ENCODE measurements at places on chromosomes 3 and 15. TPM values are rescaled to one million over a fixed set of nuclear protein-coding genes. Genes with fewer than 3 reads are reported as not detected.

Gene SRPRB
- 27.8 TPM for total RNA-seq

Gene ABHD6
- total RNA-seq = 14.0 TPM

Gene RYR3
- 18.5 TPM for total RNA-seq

Gene AMOTL2
- total RNA-seq = 158 TPM

Gene COL6A5
- not detected for total RNA-seq

Gene CNTN6
- 0.67 TPM for total RNA-seq

Gene FBXW12
- 0.27 TPM for total RNA-seq

Gene HYKK
- 10.4 TPM for total RNA-seq

Gene NUP210
- total RNA-seq = 5.5 TPM

- no peak for DNase-seq
Measured at GRCh38 chr3:58569287-58570001, 7.7 kb downstream of the FAM107A start.

GRCh38 chr3:41991437-41991836 is 29.5 kb upstream of the ULK4 start:
- DNase-seq = no peak

- no peak for DNase-seq
Measured at GRCh38 chr15:53046153-53046790, 256.1 kb upstream of the ONECUT1 start.

GRCh38 chr15:25169318-25169717 is 214.5 kb downstream of the SNRPN start:
- peak; percentile 49 for DNase-seq

DNA sequence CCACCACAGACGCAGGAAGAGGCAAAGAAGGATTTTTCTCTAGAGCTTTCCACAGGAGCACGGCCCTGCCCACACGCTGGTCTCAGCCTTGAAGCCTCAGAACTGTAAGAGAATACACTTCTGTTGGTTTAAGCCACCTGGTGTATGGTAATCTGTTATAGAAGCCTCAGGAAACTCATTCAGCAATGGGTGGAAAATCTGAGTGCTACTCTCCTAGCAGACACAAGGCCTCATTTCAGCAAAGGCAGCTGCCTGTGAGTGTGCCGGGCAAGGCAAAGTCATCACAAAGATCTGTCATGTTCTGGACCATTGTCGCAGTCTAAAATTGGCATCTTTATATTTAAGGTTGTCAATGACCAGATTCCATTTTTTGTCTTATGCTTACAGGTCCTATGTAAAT is 31.0 kb downstream of the ATP10A start:
- DNase-seq = no peak

DNA sequence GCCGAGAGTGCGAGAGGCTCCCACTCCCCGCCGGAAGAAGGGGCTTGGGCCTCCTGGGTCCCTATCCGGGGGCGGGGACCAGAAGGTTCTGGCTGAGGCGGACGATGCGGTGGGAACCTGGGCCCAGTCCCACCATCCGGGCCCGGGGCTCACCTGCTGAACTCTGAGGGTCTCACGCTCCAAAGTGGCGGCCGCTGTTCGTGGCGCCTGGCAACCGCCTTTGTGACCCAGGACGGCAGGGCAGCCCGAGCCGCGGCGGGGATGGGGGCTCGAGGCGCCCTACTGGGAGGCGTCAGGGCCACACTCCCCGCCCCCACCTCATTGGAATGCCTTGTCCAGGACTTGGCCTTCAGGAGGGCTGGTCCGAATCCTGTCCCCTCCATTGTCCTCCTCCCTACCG is at the start of gene FANCD2OS:
Gene FANCD2OS (minus strand): TSS at position 165 of the 400 bp plus-strand sequence. CDS start 3,481 bp downstream, outside the sequence.
- DNase-seq = no peak

GRCh38 chr3:19994796-19995195 is 17.3 kb downstream of the PP2D1 start:
- no peak for DNase-seq

GRCh38 chr15:67190813-67191212 is 63.6 kb downstream of the AAGAB start:
- DNase-seq = no peak

- DNase-seq = no peak
Measured at GRCh38 chr3:14346642-14347041, 55.8 kb upstream of the SLC6A6 start.

GRCh38 chr15:74415966-74416916 is 17.5 kb downstream of the SEMA7A start:
- DNase-seq = no peak

DNA sequence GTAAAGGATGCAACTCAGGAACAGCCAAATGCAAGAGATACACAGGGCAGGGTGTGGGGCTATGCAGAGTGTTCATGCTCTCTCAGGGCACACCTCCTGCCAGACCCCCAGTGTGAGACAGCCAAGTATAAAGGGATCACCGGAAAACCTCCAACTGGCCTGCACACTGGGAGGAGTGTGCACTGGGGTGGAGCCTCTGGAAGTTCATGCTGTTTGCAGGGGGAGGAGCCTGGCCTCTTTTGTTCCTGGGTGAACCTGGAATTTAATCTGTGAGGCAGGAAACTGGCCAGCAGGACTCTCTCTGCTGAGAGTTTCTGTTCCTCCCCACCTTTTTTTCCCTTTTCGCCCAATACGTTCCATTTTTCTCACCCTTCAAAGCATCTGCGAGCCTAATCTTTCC is 204.1 kb downstream of the WNT5A start:
- no peak for DNase-seq

DNA sequence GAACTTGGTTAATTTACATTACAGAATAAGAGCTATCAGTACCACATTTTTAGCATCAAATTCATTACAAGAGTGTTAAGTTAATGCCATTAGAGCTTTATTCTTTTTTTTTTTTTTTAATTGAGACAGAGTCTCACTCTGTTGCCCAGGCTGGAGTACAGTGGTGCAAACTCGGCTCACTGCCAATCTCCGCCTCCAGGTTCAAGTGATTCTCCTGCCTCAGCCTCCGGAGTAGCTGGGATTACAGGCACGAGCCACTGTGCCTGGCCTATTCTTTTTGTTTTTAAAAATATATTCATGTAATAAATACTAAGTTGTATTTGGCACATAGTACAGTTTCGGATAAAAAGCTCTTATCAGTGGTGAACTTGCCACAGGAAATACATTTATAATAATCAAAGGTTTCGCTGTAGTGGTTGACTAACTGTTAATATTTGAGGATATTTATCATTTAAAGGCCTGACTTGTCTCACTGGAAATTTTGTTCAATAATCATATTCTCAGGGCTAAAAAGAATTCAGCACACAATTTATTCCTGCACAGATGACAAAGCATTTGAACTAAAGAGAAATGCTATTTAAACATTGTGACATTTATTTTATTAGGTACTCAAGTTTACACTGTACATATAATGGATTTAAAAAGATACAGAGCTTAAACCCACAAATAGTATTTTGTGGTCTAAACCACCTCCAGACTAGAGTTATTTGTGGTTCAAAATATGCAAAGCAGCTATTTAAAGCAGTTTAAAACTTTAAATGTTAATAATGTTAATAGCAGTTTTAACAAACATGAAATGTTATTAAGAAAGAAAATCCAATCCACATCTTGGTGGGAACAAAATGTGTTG is 6.1 kb upstream of the LEKR1 start:
- DNase-seq = no peak

- no peak for DNase-seq
Measured at GRCh38 chr3:128693696-128694095, 32.3 kb upstream of the RAB7A start.

- DNase-seq = no peak
Measured at GRCh38 chr3:79418855-79419621, 348.8 kb downstream of the ROBO1 start.

- peak; percentile 75 for DNase-seq
Measured at GRCh38 chr15:31338879-31339557, 12.4 kb downstream of the KLF13 start.

DNA sequence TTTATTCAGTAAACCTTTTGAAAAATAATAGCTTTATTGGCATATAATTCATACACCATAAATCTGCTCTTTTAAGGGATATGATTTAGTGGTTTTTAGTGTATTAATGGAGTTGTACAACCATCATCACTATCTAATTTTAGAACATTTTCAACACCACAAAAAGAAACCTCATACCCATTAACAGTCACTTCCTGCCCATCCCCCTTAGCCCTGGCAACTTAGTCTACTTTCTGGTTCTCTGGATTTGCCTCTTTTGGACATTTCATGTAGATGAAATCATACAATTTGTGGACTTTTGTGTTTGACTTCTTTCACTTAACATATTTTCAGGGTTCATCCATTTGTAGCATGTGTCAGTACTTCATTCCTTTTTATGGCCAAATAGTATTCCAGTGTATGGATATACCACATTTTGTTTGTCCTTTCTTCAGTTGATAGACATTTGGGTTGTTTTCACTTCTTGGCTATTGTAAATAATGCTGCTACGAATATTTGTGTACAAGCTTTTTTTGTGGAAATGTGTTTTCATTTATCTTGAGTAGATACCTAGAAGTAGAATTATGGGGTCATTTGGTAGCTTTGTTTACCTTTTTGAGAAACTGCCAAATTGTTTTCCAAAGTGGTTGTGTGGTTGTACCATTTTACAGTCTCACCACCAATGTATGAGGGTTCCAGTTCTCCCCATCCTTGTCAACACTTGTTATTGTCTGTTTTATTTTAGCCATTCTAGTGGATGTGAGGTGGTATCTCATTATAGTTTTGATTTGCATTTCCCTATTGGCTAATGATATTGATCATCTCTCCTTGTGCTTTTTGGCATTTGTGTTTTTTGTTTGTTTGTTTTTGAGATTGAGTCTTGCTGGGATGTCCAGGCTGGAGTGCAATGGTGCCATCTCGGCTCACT is 45.8 kb downstream of the SMAD3 start:
- no peak for DNase-seq

GRCh38 chr3:105791919-105792786 is 76.7 kb downstream of the CBLB start:
- peak; percentile 82 for DNase-seq

DNA sequence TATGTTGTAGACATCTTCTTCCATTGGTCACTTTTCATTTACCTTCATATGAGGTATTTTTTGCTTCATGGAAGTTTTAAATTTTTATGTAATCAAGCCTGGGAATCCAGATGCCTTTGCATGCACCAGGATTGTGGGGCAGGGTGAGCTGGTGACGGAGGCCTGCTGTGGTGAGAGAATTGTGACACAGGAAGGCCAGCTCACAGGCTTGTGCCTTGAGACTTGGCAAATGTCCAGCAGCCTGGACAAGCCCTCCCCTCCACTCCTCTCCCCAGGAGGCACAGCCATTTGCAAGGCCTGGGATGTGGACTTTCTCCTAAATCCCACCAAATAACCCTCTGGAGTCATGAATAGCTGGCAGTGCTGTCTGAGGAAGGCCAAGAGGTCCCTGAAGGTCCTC is 67.4 kb downstream of the RHCG start:
- DNase-seq = no peak

DNA sequence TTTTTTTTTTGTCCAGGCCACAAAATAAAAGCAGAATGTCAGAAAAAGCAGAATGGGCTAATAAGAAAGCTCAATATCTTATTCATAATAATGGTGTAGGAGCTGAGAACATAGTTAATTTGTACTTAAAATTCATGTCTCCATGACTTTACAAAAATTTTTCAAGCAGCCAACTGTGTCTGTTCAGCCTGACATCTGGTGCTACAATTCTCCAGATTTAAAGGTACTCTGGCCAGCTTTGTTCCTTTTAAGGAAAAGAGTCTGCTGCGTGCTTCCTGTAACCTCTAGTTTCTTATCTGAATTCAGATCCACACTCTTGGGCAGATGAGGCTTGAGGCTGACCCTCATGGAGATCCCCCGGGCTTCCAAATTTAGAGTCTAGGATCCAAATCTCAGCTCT is 8.7 kb upstream of the RFX7 start:
- DNase-seq = no peak

DNA sequence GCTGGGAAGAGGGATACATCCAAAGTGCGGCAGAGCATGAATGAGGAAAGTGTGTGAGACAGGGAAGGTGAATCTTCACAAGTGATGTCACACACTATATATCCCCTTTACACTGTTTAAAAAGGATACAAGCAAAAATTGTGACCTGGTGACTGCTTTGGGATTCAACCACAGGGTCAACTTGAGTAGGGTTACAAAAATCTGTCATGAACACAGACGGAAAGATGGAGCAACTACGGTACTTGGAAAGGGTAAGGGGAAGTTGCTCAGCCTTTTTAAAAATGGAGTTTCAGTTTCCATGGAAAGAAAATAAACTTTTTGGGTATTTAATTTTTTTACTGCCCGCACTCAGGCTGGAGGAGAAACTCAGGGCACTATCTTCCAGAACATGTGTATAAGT is 60.3 kb downstream of the B3GNT5 start:
- DNase-seq = no peak

DNA sequence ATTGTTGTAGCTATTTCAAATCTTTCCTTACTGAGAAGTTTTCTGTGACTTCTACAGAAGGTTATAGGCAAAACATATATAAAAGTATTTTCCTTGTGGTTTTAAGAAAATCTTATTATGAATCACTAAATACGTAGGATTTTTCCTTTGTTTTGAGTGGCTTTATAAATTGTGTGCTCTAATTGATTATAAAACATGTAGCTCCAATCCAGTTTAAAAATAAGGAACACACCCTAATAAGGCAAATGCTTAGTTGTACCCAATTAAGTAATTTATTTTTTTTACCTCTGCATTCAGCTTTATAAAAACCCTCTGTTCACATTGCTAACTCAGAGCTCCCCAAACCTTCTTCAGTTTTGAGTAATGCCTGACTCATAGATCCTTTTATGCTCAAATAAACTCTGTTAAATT is 408.0 kb downstream of the NAALADL2 start:
- no peak for DNase-seq

- DNase-seq = peak; percentile 66
Measured at GRCh38 chr15:52651868-52652267, 27.3 kb downstream of the ATOSA start.

- peak; percentile 35 for DNase-seq
Measured at GRCh38 chr3:128922804-128923459, 43.5 kb downstream of the ACAD9 start.

DNA sequence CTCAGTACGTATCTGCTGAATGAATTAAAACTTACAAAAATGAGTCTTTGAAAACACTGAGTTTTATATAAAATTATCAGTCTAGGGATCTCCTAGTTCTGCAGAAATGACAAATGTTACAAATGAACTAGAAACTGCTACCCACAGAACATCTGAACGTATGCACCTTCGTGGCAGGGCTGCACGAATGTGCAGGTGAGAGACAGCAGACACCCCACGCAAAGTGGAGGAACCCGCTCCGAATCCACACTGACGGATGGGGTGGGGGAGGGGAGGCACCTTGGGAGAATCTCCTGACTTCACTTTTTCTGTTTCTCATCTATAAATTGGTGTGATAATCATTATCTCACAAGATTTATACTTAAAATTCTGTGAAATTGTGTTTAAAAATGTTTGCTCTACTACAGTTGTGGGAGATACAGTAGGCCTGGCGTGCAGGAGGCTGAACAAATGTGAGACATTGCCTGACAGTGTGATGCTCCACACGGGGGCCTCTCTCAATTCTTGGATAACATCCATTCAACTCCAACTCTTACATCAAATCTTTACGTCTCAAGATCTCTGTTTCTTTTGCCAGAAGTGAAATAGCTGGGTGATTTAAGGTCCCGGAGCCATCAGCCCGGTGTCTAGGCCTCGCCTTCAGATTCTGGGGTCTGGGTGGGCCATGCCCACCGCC is 86.9 kb downstream of the ATP10A start:
- no peak for DNase-seq

Measured in sciatic nerve (tissue), 2 donors.